ENCODE measurements at places on chromosomes 13 and 19.
A peak's percentile ranks its signal among the peaks of the same experiment; 100 is the strongest.

- DNase-seq = peak; percentile 37
Measured at GRCh38 chr19:53868091-53868891, 608 bp downstream of the MYADM start.

- DNase-seq = no peak
Measured at GRCh38 chr13:105452895-105453294, 1082.6 kb downstream of the EFNB2 start.

DNA sequence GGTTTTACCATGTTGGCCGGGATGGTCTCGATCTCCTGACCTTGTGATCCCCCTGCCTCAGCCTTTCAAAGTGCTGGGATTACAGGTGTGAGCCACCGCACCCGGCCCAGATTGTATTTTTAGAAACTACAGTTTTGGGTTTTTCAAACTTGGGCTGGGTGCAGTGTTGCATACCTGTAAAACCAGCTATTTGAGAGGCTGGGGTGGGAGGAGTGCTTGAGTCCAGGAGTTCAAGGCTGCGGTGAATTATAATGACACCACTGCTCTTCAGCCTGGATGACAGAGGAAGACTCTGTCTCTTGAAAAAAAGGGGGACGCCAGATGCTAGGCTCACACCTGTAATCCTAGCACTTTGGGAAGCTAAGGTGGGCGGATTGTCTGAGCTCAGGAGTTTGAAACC, 4.2 kb downstream of the CHAF1A start:
- DNase-seq = no peak

DNA sequence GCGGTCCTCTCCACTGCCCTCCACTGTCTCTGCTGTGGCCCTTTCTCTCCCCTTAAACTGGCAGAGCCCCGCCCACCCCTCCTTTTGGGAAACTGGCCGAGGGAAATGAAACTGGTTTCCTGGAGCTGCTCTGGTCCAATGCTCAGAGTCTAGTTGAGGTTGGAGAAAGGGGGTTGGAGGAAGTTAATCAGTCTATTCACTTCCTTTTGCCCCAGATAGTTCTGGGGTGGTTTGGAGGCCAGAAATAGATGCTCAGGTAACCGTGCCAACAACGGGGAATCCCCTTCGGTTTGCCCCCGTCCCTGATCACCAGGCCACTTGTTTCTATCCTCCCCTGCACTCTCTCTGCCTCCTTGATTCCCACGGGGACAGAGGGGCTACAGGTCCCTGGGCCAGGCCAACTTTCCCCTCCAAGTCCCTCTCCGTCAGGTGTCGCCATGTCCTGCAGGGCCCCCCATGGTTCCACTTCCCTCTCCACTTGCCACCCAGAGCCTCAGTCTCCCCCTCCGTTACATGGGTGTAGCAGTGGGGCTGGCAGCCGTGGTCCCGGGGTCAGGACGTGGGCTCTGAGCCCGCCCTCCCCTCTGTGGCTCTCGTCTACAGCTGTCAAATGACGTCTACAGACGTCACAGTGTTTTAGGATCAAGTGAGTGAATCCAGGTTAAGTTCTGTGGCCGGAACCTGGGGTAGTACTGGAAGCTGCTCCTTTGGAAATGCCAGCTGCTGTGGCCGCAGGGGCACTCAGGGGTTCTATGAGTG, at the start of gene IL4I1:
TSS of gene IL4I1 (minus strand) at position 25 of the 759 bp plus-strand sequence. CDS start 727 bp downstream, outside the sequence.
- DNase-seq = no peak

GRCh38 chr19:1156305-1156801, 17.7 kb downstream of the SBNO2 start:
- no peak for DNase-seq

DNA sequence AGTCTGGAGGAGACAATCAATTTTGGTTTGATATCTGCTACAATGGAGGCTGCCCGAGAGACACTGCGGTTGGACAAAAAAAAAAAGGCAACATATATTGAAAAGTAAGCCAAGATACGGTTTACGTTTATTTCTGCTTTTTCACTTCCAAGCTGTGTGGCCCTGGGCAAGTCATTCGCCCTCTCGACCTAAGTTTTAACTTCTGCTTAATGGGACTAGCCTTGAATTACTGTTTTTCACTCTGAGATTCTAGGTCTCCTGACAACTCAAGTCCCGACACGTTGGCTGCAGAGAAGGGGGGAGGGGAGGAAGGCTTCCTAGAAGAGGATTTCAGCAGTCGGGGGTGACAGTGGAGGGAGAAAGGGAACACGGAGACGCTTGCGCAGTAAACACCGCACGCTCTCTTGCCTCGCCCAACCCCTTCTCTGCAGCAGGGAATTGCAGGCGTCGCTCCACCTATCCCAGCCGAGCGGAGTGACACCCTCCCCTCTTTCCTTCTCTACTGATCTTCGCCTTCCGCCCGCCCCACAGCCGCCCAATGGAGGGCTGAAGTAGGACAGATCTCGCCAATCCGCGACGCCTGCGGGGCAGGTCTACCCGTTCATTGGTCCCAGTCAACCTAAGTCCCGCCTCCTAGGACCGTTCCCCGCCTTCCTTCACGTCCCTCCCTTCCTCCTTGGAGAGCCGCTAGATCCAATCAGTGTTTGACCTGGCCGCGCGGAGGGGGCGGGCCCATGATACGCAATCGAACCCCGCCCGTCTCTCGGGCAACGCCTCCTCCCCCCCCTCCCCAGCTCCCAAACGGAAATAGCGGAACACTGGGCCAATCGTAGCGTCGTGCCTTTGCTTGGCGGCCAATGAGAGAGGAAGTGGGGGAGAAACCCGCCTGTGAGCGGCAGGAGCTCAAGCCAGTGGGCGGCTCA, 533 bp upstream of the AP2A1 start:
- DNase-seq = peak; percentile 99

- no peak for DNase-seq
Measured at GRCh38 chr13:41970022-41970421, 9.1 kb upstream of the VWA8 start.

GRCh38 chr13:86383561-86383960, 584.3 kb upstream of the SLITRK6 start:
- no peak for DNase-seq
